ENCODE measurements at places on chromosomes 4 and X.

GRCh38 chr4:93828332-93828994 is at the start of gene ATOH1:
Gene ATOH1, plus strand, starts transcription at chr4:93828753. Its CDS starts 174 bp downstream, at chr4:93828927.
- DNase-seq = no peak

GRCh38 chrX:129721870-129722269 is 16.9 kb upstream of the XPNPEP2 start:
- no peak for DNase-seq

DNA sequence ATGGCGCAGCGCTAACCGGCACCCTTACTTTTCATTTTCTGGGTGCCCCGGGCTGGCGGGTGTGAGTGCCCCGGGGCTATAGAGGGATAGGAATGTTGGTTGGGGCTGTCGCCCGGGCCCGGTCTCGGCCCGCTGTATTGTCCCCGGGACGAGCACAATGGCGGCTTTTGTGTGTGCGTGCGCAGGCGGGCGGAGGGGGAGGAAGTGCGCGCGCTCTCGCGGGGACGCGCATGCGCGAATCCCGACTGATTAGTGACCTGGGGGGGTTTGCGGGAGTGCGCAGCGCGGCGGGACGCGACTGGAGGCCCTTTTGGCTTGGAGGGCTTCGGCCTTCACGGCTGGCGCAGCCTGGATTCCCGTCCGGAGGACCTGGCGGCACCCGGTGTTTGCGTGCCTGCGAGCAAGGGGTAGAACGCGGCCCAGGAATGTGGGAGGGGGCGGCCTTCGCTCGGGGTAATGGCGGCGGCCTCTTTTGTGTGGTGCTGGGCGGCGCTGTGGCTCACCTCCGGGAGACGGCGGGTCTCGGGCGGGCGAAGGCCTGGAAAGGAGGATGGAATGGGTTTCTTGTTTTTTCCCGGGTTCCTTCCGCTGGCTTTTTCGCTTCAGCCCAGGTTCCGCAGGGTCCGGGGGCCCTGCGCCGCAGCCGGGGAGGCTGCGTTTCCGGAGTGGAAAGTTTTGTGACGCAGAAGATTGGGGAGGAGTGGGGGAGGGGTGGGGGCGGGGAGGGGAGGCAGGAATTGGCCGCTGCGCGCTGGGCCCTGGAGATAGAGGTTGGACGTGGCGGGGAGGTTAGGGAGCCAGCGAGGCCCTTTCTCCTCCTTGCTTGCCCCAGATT is 618 bp downstream of the DDX3X start:
- peak; percentile 51 for DNase-seq

DNA sequence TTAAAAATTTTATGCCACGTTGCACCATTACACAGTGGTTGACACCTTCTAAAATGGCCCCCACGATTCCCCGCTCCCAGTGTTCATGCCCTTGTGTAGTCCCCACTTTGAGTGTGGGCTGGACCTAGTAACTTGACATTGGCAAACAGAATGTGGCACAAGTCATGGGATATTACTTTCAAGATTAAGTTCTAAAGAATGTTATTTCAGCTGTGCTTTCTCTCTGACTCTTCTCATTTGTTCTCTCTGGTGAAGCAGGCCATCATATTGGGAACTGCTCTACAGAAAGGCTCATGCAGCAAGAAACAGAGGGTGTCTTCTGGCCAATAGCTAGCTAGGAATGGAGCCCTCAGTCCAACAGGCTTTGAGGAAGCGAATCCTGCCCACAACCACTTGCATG is 67.1 kb downstream of the ATXN3L start:
- DNase-seq = no peak

- no peak for DNase-seq
Observed at GRCh38 chr4:14829795-14830194, 172.5 kb upstream of the CPEB2 start.

DNA sequence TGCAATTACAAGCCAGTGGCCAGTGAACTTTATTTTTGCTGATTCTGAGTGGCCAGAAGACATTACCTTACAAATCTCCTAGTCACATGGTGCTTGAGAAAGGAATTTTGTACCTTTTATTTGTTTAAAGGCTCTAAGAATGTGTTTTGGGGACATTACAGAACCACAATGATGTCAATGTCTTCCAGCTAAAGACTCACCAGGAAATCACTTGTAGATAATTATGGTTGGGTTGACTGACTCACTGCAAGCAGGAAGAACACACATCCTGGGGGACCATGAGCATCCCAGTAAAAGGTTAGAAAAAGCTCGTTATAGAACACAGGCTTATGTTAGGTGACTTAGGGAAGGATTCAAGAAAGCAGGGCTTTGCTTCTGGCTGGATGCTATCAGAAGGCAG is 119.4 kb upstream of the FAM9B start:
- no peak for DNase-seq

DNA sequence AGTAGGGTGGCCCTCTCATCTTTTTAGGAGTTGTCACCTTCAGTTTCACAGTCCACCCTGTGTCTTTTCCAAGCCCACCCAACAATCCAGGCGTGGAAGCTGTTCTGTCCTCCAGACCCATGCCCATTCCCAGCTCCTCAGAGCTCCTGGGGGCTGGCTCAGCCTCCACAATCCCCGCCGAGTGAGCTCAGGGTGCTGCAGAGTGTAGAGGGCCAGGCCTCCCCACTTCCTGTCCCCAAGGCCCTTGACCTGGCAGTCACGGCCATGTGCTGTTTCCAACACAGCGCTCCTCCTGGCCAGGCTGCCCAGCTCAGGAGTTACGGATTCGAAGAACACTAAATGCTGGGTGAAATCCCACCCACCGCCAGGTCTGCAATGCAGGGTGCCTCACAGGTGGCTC is 31.8 kb downstream of the PDHA1 start:
- DNase-seq = no peak

DNA sequence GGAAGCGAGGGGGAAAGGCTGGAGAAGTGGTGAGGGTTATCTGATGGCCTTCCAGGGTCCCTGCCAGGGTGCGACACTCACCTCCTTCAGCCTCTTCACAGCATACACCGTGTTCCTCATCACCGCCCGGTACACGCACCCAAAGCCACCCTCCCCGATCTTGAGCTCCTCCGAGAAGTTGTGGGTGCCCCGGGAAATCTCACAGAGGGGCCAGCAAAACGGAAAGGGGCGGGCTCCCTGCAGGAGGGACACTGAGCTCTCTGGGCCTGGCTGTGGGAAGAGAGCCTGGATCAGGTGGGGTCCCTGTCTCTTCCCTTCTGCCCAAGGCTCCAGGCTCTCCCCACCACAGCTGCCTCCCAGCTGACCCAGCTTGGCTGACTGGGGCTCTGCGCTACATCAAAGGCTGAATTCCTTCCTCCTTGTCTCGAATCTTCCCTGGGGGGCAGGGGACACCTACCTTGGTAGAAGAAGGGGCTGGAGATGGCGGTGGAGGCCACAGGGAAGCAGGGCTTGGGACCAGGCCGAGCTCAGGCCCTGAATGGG is 1.1 kb downstream of the IRAK1 start:
- no peak for DNase-seq

DNA sequence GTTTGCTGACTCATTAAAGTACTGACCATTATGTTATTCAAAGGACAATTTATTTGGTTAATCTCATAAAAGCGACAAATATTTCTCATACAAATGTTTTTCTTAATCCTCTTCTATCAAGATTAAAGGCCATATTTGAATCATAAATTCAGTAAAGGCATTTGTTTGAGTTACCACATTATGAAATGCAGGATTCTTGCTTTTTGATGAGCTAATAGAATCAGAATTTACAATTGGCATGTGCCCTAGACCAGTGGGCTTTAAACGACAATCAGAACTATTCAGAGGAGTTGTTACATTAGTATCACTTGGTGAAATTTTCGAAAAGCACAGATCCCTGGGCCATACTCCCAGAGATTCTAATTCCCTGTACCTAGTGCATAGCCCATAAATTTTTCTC is 55.3 kb downstream of the KLHL4 start:
- DNase-seq = no peak

DNA sequence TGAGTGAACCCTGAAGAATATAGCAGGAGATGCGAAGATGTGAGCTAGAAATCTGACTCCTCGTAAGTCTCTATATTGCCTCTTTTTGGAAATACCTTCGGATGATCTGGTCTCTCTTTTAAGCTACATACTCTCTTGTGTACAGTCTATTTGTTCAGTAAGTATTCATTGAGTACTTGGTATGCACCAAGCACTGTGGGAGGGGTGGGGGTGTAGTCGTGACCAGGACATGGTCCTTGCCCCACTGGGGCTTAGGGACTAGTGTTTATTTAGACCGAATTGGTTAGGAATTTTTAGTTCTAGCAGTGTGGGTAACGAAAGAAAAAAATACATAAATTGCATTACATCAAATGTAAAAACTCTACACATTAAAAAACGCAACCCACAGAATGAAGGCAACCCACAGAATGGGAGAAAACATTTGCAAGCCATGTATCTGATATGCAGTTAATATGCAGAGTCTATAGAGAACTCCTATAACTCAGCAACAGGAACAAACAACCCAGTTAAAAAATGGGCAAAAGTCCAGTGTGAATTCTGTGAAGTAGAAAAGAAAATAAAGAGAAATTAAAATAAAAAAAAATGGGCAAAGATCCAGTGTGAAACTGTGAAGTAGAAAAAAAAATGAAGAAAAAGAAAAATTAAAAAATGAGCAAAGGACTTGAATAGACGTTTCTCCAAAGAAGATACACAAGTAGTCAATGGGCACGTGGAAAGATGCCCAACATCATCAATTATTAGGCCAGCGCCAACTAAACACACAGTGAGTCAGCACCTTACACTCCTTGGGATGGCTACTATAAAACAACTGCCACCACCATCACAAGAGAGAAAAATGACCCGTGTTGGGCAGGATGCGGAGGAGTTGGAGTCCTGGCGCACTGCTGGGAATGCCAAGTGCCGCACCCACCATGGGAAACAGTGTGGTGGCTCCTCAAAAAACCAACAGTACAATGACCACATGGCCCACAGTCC is 43.8 kb downstream of the RGS12 start:
- no peak for DNase-seq

- no peak for DNase-seq
Observed at GRCh38 chrX:10926404-10926803, 184.7 kb upstream of the HCCS start.

GRCh38 chrX:17464194-17464593 is 89.2 kb downstream of the NHS start:
- DNase-seq = no peak

GRCh38 chr4:165293927-165294649 is 33.4 kb upstream of the MSMO1 start:
- DNase-seq = no peak

DNA sequence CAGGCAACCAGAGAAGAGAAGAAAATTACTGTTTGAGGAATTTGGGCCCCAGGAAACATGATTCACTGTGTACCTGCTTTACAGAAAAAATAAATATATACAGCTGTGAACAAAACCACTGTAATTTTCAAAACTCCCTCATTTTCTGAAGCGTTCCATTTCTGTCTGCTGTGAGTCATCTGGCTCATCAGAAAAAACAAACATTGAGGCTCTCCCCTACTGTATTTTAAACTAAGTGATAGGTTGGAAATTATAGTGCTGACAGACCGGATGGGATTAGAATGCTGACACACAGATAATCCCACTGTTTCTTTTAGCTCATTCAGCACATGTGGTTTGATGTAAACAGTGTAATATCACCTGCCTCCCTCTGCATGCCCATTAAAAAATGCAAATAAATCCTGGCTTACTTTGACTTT is 847.0 kb downstream of the TRIML1 start:
- DNase-seq = no peak

DNA sequence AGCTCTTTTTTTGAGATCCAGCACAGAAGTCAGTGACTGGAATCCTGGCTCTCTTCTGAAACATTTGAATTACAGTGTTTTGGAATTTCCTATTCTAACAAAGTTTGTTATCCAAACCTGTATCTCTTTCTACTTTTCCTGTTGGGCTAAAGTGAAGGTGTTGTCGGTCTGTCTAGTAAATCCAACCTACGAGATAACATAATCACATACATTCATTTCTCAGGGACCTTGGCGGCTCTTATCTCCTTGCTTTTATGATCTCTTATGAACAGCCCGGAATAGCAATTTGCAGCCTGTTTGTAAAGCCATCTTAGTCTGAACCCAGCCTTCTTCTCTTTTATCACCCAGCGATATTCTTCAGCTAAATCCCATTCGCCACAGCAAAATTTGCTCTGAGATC is 14.5 kb downstream of the PPARGC1A start:
- no peak for DNase-seq

- no peak for DNase-seq
Observed at GRCh38 chr4:108314900-108315589, 146.3 kb upstream of the LEF1 start.

GRCh38 chr4:60657041-60657440 is 543.1 kb upstream of the ADGRL3 start:
- no peak for DNase-seq

GRCh38 chr4:148108766-148109165 is 333.4 kb downstream of the NR3C2 start:
- no peak for DNase-seq

- no peak for DNase-seq
Observed at GRCh38 chr4:15888515-15888914, 50.0 kb downstream of the FGFBP1 start.

DNA sequence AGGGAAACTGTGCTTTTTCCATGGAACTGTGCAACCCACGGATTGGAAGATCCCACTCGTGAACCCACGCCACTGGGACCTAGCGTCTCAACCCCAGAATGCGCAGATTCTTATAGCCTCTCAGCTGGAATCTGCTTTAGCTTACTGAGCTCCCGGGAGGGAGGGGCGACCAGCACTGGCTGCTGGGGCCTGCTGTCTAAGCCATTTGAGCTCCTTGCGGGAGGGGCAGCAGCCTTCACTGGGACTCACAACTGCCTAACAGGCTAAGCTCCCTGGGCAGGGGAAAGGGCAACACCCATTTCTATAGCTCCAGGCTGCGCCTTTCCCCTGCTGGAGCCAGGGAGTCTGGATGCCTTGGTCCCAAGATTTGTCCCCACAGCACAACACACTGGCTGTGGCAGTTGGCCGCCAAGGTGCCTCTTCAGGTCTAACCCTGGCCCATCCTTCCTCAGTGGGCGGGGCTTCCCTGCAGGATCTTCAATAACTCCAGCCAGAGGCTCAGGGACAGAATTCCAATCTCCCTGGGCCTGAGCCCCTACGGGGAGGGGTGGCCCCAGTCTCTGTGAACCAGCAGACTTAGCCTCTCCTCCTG is 451.7 kb upstream of the PITX2 start:
- DNase-seq = no peak
